Spinal cord (tissue), 10 donors: ENCODE measurements at places on chromosomes 5 and 9. TPM values are rescaled to one million over a fixed set of nuclear protein-coding genes. Genes with fewer than 3 reads are reported as not detected.

DNA sequence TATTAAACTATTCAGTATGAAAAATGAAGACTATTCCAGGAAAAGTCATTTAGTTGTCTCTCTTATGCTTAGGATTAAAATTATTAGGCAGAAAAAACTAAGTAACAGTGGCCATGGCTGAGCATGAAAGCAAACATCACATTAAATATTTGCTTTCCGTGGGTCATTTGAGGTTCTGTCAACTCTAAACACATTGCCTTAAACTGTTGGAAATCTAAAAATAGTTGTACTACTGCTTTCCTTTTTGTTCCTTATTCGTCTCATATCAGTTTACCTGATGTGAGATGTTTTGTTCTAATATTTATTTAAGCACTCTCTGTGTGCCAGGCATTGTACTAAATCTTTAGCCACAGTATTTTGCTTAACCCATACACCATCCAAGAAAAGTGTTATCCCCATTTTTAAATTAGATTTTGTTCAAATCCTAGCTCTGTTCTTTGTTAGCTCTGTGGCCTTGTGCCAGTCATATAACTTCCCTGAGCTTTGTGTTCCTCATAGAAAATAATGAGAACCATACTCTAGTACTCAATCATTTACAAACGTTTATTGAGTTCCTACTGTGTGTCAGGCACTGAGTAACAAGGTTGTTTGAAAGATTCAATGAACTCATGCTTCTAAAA, 18.7 kb upstream of the ZNF608 start:
- DNase-seq: no peak

DNA sequence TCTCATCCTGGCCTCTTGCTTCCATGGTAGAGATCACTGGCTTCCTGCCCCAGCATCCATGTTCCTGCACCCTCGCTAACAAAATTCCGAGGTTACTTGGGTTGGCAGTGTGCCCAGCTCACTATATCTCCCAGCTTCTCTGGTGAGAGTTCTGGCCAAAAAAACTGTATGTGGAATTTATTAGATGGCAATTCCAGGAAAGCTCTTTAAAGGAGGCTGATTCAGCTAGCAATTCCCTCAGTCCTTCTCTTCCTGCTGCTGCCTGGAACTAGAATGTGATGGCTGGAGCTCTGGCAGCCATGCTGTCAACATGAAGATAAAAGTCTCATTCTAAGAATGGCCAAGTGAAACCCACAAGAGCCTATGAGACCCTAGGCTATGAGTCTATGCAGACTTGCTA, 88.8 kb downstream of the SECISBP2 start:
- DNase-seq: no peak

Gene MSX2
- 4.8 TPM for total RNA-seq

DNA sequence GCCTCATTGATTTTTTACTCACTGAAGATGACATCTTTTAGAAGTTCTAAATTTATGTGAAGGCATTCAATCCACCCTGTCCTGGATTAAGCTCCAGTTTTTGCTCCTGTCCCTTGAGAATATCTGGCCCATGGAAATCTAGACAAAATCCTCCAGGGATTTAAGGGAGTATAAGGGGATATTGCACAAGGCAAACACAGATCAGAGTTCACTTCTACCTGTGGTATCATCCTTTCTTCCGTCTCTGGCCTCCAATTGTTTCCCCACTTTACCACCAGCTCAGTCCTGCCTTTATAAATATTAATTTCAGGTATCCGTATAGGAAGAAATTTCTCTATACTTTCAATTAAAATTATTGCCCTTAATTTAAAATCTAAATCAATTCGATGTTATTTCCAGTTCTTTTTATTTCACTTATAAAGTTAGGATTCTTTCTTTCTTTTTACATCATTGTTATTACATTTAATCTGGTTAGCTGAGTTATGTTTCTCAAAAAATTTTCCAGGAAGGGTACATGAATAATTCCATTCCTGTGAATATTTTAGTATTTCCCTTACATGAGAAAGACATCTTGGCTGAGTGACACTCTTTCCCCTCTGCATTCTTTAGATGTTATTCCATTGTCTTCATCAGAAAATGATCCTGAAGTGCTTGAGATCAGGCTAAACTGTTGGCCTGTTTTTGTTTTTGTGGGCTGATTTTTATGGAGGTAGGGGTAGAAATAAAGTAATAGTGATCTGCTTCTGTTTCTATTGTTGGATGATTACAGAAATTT, 194.3 kb upstream of the MAP3K1 start:
- no peak for DNase-seq

Gene FBP1
- total RNA-seq: 1.0 TPM

DNA sequence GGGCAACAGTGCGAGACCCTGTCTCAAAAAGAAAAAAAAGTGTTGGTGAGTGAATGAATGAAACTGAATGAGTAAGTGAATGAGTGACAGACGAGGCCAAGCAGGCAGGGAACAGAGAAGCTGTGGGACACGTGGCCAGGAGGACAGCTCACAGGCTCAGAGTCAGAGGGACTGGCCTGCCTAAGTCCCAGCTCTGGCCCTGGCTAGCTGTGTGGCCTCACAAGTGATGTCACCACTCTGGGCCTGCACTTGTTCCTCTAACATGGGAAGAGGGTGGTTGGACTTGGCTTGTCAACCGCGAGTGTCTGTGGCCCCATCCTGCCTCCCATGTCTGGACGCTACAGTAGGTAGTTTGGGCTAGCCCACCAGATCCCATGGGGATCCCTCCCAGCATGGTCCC, 4.7 kb upstream of the PLPP7 start:
- DNase-seq: no peak

DNA sequence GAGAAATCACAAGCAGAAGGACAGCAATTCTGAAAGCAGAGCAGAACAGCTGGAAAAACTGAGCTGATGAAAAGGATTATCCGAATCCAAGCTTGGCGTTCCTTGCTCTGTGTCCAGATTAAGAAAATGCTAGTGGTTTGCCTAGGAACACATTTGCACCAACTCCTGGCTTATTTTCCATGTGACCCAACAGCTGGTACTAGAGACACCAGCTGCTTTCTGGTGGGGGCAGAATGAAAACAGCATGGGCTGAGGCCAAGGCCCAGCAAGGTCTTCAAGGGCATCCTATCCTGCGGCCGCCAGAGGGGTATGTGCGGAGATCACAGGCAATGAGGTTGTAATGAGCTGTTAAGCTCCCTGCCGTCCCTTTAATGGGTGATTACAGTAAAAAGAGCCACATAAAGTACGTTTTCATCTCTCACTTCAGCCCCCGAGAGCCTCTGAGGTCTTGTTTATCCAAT, 131.5 kb downstream of the DOCK8 start:
- peak; percentile 92 for DNase-seq

DNA sequence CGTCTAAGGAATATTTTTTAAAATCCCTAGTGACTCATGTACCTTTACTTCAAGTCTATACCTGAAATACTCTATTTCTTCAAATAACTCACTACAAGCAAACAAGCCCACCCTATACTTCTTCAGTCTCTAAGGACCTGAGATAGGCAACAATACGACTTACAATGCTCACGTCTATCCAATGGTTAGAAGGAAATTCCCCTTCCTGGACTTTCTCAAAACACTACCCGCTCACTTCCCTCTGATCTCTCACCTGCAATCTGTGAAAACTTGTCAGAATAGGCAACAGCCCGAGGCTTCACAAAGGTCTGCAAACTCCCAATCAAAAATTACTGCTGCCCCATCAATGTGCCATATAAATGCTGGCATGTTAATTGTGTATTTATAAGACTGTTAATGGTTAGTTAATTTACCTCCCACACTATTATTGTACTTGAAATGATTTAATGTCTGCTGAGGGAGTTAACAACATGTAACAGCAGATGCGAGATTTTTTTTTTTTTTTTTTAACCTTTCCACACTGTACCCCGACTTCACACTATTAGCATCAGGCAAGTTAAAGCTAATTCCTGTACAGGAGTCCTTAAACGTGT, 27.3 kb downstream of the MAPKAP1 start:
- DNase-seq: no peak

DNA sequence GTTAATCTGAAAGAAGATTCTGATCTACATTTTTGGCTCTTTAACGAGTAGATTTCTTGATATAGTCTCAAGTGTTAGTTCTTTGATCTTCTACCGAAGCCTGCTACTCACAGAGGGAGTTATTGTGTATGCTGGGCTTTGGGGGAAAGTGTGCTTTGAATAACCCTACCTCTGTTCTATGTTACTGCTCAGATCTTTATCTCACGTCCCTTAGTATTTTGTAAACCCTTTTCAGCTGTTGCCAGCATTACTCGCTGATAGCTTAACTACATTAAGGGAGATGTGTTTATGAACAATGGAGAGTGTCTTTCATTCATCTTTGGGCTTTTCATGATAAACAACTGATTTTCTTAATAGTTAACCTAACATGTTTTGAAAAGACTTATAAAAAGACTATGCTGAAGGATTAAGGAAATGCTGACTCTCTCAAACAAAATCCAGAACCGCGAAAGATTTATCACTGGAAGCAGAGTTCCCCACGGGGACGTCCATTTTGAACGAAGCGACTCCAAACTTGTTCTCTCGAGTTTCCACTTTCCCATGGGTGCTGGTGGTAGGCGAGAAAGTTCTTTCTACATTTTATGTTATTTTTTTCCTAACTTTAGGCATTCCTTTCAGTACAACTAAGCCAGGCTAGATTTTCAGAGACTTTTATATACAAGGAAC, 27.9 kb upstream of the ALDH1A1 start:
- DNase-seq: no peak

Gene GABRA1
- 5.5 TPM for total RNA-seq

Gene SLC25A25
- total RNA-seq: 28.2 TPM

GRCh38 chr5:74342948-74343682, 297.4 kb downstream of the ENC1 start:
- DNase-seq: no peak

DNA sequence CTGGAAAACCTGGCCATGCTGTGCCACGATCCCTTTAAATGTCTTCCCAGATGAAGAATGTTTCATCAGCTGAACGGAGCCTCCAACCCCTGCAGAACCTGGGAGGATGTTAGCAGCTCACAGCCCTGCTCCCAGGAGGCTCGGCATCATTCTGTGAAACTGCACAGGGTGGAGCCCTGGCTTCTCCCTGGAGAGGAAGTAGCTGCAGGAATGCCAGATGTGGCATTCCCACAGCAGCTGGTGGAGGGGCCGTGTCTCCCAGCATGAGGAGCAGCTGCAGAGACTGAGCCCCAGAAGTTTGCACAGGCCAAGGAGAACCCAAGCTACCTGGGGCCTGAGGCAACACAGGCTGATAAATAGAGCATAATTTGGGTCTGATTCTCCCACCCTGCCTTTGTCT, 165.8 kb upstream of the MAP3K1 start:
- DNase-seq: no peak

DNA sequence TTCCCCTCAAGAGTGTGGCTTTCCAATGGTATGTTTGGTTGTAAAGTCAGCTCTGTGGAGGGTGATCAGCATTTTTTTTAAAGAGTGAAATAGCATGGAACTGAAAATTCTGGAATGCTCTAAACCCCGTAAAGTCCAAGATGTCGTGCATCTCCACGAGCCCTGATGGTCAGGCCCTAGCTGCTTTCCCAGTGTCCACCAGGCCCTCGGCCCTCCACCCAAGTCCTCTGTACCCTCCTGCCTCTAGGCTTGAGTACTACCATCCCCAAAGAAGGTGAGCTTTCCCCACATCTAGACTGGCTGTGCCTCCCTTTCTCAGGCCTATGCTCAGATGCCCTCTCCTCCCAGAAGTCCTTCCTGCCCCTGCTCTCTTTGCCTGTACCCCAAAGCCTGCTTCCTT, 280.3 kb downstream of the GADD45G start:
- no peak for DNase-seq

DNA sequence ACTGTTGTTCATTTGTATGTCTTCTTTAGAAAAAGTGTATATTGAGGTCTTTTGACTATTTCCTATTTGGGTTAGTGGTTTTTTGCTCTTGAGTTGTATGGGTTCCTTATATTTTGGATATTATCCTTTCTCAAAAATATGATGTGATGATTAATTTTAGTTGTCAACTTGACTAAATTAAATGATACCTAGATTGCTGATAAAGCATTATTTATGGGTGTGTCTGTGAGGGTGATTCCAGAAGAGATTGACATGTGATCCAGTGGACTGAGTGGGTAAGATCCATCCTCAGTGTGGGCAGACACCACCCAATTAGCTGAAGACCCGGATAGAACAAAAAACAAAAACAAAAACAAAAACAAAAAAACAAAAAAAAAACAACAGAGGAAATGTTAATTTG, 115.1 kb upstream of the KIF2A start:
- no peak for DNase-seq

- DNase-seq: peak; percentile 88
These were observed at the start of gene TNC for GRCh38 chr9:115117999-115118878. TSS of gene TNC (minus strand) at chr9:115118157. CDS start at chr9:115091018, 27,139 bp downstream.

GRCh38 chr5:78640662-78641474, 7.7 kb downstream of the LHFPL2 start:
- DNase-seq: no peak

GRCh38 chr5:78586251-78586650, 62.3 kb downstream of the LHFPL2 start:
- DNase-seq: no peak

Gene SELENOP
- 398 TPM for total RNA-seq

GRCh38 chr5:140498591-140498990, 48.9 kb upstream of the EIF4EBP3 start:
- no peak for DNase-seq

DNA sequence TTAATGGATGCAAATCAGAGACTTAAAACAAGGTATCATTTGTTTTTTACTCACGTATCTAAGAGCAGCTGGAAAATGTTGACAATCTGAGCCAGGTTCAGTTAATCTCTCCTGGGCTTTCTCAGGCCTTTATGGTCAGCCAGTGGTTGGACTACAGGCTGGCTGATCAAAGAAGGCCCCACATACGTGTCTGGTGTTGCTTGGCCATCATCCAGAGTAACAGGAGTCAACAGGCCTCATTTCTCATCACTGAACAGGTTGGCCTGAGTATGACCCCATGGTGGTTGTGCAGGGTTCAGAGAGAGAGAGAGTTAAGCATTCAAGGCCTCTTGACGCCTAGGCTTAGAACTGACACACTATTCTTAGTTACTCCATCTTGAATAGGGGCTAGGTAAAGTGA, 97.0 kb upstream of the VLDLR start:
- no peak for DNase-seq

DNA sequence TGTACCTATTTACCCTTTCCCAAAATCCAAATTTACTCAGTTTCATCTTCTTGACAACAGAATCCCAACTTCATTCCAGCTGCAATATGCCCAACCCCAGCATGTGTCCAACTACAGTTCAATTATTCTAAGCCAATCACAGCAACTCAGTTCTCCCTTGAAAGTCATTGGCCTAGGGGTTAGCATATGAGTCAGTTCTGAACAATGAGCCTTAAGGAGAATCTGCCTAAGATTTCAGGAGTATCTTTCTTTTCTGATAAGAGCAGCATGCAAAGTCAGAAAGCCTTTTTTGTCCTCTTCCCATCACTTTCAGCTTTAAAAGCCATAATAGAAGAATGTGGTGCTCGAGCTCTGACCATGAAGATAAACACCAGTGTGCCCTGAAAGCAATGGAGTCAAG, 44.4 kb upstream of the RASGRF2 start:
- no peak for DNase-seq

- DNase-seq: no peak
These were observed at the start of gene TAL2 for GRCh38 chr9:105662184-105663104. TSS of gene TAL2 (plus strand) at chr9:105662457. CDS start at chr9:105662497, 40 bp downstream.

DNA sequence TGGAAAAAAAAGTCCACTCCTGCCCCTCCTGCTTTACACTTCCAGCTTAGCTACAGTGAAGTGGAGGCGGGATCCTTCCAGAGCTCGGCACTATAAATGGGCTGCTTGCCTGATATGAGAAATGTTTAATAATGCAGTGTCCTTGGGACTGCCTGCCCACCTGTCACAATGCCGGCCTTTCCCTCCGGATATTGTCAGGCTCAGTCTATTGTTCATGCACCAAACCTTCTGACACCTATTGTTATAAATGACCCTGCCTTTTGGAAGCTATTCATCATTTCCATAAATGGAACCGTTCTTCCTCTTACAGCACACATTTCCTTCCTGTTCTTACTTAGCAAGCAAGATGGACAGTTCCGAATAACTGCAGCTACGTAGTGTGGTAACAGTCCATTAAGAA, 146.3 kb downstream of the DMAC1 start:
- no peak for DNase-seq
